ENCODE measurements at places on chromosomes 4 and X. TPM values are rescaled to one million over a fixed set of nuclear protein-coding genes. Genes with fewer than 3 reads are reported as not detected.

Gene PNCK
- total RNA-seq, result 0.52 TPM

Gene NAA10
- total RNA-seq, result 136 TPM

GRCh38 chr4:188387179-188387791 is 248.0 kb downstream of the TRIML1 start:
- no peak for DNase-seq

Gene VCX
- not detected for total RNA-seq

Gene IQCM
- not detected for total RNA-seq

Gene SLC4A4
- total RNA-seq, result 0.87 TPM

- DNase-seq, result no peak
Observed at GRCh38 chr4:53014881-53015280, 152.8 kb downstream of the RASL11B start.

GRCh38 chrX:56726605-56727004 is 2.4 kb upstream of the NBDY start:
- DNase-seq, result peak; percentile 65

- DNase-seq, result peak; percentile 25
Observed at GRCh38 chr4:165851256-165851655, 21.8 kb upstream of the TLL1 start.

- DNase-seq, result peak; percentile 5
Observed at GRCh38 chr4:98290511-98290910, 29.3 kb downstream of the RAP1GDS1 start.

DNA sequence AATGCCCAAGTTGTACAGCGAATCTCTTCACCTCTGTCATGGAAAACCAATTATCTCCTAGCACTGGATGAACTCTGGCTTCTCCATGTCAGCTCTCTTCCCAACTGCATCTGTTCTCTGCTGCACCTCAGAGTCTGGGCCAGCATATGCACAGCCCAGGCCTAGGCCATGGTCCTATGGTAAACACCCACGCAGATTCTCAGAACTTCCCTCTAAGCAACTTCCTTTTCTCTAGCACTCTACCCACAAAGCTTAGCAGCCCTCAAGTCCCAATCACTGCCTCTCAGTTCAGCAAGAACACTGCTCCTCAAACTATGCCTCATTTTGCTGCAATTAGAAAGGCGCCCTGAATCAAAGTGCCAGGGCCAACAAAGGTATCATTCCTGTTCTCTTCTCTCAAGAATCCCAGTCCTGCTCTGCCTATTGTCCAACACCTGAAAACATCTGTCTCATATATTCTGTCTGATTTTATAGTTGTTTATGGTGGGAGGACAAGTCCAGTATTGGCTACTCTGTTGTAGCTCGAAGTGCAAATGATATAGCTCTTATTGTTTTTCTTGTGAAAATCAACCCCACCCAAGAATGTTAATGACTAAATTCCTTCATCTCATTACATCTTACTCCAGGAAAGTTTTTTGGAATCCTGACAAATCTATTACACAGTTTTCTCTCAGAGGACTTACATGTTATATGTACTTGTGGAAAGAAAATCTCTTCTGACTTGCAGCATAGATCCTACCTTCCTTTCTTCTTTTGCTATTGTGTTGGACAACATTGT is 85.4 kb downstream of the DCHS2 start:
- DNase-seq, result no peak

GRCh38 chr4:163077680-163078079 is 89.0 kb downstream of the NAF1 start:
- no peak for DNase-seq

- DNase-seq, result no peak
Observed at GRCh38 chrX:10108288-10108687, 48.5 kb upstream of the CLCN4 start.

DNA sequence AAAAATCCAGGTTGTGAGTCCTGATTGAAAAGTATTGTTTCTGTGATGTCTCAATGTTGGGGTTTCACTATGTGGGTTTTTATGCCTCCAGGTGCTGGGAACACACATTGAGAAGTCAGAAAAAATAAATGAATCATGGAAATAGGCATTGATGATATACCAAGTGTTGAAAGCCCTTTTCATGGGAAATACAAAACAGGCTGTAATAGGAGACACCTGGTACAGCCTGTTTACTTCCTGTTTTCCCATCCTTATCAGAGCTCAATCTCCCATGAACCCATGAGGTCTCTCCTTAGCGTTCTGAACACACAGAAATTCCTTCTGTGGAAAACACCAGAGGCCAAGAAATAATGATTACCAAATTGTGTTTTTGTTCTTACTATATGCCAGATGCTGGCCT is 106.3 kb upstream of the BOD1L1 start:
- peak; percentile 3 for DNase-seq

DNA sequence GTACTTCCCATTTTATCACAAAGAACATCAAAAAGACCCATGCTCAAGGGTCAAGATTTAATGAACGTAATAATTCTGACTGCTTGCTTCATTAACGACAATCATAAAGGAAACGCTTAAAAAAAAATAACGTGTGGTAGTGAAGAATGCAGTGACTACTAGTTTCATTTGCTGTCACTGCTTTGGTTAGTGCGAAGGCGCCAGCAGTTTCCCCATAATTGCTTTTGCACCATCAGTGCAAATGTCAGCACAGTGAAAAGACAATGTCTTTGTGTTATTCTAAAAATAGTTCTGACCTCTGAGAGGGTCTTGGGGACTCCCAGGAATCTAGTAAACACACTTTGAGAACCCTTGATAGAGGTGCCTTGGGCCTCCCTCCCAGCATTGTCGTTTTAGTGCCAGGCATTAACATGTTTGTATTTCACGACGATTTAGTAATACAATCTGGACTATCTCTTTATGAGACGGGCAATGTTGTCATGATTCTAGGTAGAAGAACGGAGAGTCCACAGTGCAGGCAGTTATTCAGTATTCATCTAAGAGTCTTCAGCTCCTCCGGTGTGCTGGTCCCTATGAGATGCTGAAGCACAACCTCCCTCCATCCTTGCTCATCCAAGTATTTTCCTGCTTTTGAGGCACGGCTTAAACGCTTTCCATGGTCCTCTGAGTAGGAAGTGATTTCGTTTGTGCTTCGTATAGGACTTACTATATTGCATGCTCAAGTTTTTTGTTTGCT is 71.0 kb downstream of the AFF1 start:
- DNase-seq, result no peak

DNA sequence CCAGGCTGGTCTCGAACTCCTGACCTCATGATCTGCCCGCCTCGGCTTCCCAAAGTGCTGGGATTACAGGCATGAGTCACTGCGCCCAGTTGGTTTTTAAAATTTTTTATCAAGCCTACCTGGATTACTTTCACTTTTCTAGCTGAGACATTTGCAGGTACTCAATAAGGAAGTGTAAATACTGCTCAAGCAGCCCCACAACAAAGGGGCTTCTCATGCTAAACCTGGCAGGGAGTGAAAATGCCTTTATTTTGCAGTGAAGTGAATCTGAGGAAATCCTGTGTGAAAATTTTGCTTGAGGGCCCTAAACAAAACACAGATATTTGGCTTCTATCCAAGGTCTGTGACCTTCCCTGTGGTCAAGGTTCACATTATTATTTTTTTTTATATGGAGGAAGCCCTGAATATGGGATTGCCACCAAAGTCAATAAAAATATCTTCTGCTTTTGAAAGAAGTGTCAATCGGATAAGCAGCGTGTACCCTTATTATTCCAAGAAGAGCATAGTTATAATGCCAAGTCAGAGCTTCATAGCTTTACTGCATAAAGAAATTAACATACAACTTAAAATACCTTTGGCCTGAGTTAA is 481.0 kb downstream of the SH2D1A start:
- no peak for DNase-seq

Gene INTS12
- 30.2 TPM for total RNA-seq

- peak; percentile 20 for DNase-seq
Observed at GRCh38 chrX:73913580-73913979, 350.6 kb downstream of the CHIC1 start.

DNA sequence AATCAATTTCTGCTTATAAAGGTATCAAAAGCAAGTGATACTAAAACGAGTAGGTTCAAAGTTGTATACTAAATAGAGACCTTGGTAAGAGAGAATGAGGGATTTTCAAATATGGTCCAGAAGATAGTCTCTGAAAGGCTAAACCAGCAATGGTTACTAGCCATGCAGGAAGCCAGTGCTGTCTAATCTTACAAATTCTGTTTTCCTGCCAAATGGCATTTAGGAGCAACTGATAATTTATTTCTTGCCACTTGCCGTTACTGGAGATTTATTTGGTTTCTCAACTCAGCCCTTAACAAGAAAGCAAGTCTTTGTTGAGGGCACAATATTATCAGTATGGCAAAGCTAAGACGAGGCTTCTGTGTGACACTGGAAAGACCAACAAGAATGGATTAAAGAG is 47.2 kb downstream of the MAP7D3 start:
- no peak for DNase-seq

Gene SMIM9
- total RNA-seq, result not detected

DNA sequence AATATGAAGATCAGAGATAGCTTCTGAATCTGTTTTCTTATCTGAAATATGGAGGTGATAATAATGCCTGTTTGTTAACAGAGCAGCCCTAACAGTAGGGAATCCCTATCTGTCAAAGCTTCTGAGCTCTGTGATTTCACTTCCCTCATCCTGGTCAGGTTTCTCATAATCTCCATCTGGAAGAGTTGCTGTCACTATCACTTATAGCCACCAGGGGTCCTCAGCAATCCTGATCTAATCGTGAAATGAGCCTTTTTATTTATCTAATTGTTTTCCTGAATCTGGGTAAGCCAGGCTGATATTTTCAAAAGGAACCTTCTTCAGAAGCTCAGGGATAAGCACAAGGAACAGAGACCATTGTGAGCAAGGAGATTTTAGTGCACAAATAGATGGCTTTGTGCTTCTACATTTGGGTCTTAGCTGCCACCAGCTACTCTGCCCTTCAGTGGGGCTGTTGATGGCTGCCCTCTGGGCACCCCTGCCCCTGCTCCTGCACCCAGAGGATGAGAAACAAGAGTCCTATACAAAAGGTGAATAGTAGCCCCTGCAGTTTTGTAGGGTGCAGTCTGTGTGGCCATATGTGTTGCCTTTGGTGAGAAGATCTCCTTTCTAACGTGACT is 196.4 kb upstream of the RADX start:
- peak; percentile 15 for DNase-seq

DNA sequence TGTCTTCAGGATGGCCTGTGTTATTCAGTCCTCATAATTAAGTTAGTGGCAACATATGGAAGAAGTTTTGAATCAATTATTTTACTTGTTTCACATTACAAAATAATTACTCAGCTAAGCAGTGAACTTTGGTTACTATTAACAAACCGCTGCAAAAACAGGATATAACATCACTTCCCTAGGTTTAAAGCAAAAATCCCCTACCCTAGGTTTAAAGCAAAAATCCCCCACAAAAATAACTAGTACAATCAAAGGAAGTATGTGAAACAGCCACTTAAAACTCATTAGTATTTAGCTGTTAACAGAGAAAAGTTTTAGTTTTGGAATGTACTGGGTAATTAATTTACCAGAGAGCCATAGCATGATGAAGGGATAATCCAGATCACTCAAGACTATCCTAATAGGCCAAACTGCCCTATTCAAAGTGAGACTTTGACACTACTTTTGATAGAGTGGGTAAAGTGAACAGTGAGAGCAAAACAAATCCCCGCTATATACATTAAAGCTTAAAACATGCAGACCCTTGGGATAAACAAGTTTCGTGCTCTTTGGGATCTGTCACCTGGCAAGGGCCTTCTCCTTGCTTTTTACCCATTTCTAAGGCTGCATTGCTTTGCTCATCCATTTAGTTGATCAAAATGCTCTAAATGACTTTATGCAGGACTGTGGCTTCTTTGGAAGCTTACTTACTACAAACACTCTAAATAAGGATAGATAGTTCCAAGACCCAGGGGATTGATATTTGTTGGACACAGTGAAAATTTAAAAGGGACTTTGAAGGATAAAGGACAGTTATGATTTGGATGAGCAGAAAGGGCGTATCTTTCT is 36.4 kb upstream of the GPR174 start:
- DNase-seq, result peak; percentile 53

Gene FGF5
- total RNA-seq, result not detected

DNA sequence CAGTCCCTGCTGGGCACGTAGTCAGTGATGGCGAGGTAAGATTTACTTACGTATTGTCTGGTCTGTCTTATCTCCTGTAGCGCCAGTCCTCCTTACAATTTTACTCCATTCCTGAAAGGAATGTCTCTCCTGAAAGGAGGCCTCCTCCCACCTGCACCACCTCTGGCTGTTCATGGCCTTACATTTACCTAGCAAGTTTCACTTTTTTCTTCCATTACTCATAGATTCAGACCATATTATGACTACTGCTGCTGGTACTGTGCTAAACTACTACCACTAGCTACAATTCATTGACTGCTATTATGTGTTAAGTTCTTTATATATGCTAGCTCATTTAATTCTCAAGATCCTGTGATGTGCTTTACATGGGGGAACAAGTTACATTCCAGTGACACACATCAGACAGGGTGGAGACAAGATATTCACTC is 189.9 kb downstream of the BMPR1B start:
- DNase-seq, result no peak

DNA sequence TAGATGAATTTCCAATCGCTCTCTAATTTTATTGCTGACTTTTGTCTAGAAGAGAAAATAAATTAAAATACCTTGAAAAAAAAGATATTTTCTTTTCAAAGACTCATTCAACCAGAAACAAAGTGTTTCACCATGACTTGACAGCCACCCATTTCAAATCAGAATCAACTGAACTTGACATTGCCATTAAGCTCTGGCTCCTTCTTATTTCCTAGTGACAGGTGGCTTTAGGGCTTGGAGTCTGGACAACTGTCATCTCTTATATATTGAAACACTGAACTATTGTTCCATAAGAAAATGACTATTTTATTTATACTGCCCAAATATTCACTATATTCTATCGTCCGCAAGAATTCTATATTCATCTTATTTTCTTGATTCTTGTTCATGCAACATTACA is 229.2 kb downstream of the SLC39A8 start:
- DNase-seq, result no peak

DNA sequence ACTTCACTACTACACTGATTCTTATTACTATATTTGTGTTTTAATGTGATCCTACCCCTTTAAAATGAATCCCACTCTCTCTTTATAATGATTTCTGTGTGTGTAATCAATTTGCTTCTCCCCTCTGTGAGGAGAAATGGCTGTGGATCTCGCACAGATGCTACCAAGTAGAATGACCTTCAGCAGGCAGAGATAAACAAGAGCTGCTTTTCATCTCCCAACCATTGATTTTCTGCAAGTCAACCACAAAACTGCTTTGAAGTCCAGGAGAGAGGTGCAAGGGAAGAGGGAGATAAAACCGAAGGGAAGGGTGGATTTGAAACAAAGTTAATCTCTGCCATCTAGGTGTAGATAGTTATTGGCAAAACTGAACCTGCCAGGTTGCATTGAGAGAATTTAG is 141.6 kb downstream of the NPNT start:
- no peak for DNase-seq

Gene GPR78
- not detected for total RNA-seq

Gene CFI
- total RNA-seq, result 1.6 TPM

- DNase-seq, result no peak
Observed at GRCh38 chr4:15147714-15148113, 145.4 kb downstream of the CPEB2 start.

DNA sequence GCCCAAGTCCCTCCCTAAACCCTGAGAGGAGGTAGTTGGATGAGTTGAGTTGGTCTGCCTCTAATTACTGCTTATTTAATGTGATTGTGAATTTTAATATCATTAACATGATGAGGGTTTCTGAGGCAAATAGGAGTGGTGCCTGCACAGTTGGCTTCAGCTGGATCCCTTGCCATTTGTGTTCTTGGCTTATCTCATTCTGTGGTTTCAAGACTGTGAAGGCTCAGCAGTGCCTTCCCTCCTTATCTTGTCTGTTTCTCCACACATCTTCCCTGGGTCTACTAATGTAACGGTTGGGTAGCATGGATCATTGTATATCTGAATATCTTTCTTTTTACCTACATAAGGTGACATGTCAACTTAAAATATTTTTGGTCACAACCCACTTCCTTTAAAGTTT is 1.6 kb upstream of the SLC10A4 start:
- no peak for DNase-seq

Gene FUNDC2
- total RNA-seq, result 84.6 TPM

Gene RTL9
- 0.70 TPM for total RNA-seq
